Stimulated activated CD8-positive, alpha-beta memory T cell treated with anti-CD3 and anti-CD28 coated beads, Interleukin-7, amount 100 ng/mL, for 1 hour (primary cell): ENCODE measurements at places on chromosomes 2 and 18.

DNA sequence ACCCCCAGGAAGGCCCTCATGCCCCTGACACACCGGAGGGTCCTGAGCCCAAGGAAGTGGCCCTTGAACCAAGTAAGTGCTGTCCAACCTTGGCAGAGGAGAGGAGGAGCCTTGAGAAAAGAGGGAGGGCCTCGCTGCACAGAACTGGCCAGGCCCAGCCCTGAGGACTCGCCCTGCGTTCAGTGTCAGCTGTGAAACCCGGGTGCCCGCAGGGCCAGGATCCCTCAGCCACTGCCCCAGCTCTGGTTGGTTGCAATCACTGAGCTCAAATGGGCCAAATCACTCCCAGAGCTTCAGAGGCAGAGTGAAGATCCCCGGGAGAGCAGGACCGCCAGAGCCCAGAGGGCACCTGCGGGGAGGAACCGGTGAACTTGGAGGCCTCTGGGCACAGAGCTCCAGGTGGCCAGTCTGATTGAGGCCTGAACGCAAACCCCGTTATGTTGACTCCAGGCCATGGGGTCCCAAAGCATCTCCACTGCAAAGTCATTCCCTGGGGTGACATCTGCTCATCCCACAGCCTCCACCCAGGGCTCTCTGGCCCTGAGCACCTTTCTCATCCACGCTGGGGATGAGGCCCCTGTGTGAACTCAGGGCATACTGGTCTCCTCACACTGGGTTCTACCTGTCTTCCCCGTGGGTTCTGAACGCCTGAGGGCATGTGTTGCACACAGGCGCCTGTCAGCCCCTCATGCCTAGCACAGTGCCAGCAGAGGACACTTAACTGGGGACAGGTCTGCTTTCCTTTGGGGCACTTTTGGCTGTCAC, 11.9 kb downstream of the GBX2 start:
- no peak for DNase-seq

- no peak for DNase-seq
These were observed 15.8 kb downstream of the C18orf63 start for GRCh38 chr18:74331404-74331803.

DNA sequence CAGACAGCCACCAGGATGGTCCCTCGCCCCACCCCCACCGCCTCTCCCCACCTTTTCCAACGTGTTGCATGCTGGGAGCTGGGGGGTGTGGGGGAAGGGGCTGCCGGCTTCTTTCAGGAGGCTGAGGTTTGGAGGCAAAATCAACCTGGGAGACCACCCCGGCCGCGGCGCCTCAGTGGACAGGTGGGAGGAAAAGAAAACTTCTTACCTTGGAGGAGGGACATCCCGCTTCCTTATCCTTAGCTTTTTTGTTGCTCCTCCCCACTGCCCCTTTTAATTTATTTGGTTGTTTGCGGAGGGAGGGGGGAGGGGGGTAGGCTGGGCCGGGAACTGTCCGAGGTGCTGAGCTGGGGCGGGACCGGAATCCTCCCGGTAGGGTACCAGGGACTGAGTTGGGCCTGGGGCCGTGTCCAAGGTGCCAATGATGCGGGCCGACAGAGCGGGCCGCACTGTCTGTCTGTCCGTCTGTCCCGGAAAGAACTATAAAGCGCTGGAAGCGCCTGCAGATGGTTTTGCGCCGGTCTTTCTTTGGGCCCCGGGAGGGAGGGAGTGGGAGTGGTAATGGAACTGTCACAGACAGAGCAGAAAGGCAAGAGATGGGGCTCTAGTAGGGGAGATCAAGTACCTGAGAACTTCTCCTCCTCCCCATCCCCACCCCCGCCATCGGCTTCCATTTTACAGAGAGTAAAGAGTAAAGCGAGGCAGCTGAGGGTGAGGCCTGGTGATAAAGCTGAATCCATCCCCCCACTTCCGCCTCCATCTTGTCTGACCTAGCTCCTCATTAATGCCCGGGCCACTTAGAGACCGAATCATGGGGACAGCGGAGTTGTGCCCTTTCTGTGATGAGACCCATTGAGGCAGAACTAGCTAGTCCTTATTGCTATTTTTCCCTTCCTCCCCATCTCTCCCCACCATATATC, 2.4 kb downstream of the CDK5R2 start:
- DNase-seq = no peak

GRCh38 chr2:47334356-47335136, 68.4 kb upstream of the MSH2 start:
- DNase-seq = no peak

- DNase-seq = no peak
These were observed 45.2 kb upstream of the EPC2 start for GRCh38 chr2:148599109-148599991.

- DNase-seq = no peak
These were observed 335.2 kb downstream of the AGPS start for GRCh38 chr2:177727577-177728398.

GRCh38 chr18:35611518-35611917, 30.0 kb downstream of the GALNT1 start:
- no peak for DNase-seq

DNA sequence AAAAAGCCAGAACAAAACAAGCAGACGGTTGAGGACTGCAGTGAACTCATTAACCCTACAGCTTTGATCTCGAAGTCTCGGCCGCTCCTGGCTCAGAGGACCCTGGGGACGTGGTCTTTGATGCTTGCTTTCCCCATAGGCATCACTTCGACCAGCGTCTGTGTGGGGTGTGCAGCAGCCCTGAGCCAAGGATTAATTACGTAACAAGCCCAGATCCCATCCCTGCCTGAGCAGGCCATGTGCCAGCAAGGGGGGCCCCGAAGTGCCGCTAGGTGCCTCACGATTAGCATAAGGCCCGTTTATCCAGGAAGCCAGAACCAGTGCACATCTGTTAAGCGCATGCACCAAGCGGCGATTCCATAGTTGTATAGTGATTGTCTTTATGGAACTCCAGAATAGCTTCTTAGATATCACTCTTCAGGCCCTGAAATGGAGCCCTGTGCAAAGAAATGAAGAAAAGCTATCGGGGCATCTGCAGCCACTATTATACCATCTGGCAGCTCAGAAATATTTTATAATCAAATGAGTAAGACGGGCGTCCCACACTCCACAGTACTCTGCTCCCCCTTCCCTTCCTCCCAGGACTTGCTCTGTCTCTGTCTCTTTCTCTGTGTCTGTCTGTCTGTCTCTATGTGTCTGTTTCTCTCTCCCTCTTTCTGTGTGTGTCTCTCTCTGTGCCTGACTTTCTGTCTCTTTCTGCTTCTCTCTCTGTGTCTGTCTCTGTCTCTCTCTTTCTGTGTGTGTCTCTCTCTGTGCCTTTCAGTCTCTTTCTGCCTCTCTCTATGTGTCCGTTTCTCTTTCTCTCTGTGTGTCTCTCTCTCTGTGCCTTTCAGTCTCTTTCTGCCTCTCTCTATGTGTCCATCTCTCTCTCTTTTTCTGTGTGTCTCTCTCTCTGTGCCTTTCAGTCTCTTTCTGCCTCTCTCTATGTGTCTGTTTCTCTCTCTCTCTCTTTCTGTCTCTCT, 41.7 kb downstream of the HPCAL1 start:
- no peak for DNase-seq

- no peak for DNase-seq
These were observed 1.6 kb upstream of the MARCHF4 start for GRCh38 chr2:216373896-216374295.
